ENCODE measurements at places on chromosomes 11 and 22.

DNA sequence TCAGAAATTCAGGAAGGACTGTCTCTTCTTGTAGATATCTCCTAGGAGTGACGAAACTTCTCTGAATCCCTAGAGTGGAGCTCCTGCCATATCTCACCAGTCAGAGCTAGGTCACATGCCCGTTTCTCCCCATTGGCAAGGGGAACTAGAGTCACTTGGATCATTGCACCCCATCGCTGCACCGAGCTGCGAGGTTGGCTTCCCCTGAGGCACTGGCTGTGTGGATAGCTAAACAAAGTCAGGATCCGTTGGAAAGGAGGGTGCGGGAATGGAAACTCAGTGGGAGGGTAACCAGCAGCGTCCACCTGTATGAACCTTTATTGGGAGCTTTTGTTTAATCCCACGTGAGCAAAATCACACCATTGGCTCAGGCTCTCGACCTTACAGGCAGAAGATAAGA, 283.8 kb downstream of the BRD1 start:
- DNase-seq, result no peak

DNA sequence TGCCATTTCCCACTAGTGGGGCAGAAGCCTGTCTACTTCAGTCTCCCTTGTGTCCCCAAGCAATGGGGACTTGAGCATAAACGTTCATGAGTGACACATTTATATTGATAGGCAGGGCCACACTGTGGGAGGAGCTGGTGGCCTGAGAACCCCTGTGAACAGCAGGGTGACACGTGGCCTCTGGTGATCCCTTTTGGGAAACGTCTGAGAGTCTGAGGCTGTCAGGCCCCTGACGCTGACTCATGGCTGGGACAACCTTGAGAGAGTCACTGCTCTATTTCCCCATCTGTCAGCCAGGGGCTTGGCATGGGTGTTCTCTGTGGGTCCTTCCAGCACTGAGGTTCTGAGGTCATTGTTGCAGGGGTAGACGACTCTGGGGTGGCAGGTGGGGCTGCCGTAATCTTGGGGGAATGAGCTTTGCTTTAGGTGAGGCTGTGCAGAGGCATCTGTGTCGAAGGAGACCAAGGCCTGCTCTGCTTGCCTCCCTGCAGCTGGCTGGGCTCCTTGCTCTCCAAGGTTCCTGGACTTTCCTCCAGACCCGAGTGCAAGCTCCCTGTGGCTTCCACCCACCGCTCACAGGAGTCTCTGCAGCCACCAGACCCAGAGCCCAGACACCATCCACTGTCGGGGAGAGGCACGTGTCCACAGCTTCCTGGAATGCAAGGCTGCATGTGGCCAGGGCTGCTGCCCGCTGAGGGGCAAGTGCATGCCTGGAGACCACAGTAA, 54.7 kb downstream of the SMIM38 start:
- no peak for DNase-seq

DNA sequence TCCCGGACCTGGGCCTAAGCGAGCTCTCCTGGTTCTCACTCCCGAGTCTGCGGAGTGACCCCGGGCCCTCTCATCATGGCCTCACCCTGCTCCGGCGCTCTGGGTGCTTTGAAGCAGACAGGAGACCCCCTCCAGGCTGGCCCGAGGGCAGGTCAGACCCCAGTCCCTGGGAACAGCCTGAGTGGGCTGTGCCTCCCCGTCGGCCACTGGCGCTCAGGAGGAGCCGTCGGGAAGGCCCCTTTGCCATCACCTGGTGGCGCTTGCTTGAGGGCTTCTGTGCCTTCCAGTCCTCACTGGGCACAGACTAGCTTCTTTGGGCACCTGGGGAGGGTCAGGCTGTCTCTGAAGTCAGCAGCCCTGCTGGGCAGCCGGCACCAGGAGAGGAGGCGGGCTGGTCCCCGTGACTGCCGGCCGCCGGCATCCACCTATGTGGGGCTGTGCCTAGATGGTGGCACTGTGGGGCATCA, 6.7 kb downstream of the BRSK2 start:
- no peak for DNase-seq

- DNase-seq, result no peak
Measured at GRCh38 chr11:70487756-70488155, 89.4 kb downstream of the CTTN start.

DNA sequence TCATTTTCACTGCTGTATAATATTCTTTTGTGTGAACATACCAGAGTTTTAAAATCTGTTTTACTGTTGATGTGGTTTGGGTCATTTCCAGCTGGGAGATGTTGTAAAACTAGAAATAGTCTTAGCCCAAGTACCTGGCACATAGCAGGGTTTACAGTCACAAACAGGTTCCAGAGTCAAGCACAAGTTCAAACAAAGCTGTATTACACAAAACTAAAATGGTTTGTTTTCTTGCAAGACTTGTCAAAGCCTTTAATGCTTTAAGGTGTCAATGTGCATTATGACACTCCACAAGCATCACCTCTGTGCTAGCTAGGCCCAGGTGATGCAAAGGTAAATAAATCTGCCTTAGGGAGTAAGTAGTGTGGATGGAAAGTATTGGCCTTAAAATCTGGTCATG, 379.1 kb downstream of the MN1 start:
- no peak for DNase-seq

DNA sequence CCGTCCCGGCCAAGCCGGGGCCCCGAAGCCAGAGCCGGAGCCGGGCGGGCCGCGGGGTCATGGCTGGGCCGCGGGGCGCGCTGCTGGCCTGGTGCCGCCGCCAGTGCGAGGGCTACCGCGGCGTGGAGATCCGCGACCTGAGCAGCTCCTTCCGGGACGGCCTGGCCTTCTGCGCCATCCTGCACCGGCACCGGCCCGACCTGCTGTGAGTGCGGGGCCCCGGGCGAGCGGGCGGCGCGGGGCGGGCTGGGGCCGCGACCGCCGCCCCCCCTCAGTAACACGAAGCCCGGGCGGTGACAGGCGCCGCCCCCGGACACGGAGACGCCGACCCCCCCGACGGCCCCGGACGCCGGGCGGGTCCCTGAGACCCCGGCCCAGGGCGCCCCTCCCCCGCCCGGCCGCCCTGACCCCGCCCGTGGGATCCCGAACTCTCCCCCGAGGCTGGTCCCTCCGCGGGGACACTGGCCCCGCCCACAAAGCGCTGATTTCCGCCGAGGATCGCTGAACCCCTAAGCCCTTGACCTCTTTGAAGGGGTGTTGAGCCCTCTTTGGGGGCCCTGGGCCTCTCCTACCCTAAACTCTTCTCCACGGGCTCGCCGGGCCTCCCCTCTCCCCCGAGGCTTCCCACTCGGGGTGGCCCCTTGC, 389 bp downstream of the MICALL1 start:
- no peak for DNase-seq

DNA sequence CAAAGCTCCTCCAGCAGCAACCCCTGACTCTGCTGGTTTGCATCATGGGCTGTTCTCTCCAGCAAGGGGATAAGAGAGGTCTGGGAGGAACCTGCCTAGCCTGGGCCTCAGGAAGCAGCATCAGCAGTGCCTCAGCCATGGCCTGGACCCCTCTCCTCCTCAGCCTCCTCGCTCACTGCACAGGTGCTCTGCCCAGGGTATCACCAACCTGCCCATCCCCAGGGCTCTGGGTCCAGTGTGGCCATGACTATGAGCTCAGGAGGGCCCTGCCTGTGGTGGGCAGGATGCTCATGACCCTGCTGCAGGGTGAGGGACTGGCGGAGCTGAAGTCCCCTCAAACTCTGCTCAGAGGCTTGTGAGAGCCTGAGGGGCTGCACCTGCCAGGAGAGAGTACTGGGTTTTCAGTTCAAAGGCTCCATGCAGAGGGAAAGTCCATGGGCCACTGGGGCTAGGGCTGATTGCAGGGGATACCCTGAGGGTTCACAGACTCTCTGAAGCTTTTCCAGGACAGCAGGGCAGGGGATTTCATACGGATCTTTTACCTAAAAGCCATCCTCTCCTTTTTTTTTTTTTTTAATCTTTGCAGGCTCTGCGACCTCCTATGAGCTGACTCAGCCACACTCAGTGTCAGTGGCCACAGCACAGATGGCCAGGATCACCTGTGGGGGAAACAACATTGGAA, 115.8 kb upstream of the IGLL5 start:
- no peak for DNase-seq

GRCh38 chr11:128708660-128709059, 14.8 kb downstream of the FLI1 start:
- peak; percentile 15 for DNase-seq

- no peak for DNase-seq
Measured at GRCh38 chr22:38832005-38832978, 11.5 kb downstream of the NPTXR start.

GRCh38 chr11:69220561-69221051, 64.9 kb downstream of the SMIM38 start:
- DNase-seq, result peak; percentile 22

GRCh38 chr11:125124618-125124992, 13.2 kb upstream of the TMEM218 start:
- no peak for DNase-seq

Data from right forelimb (tissue), 1 donor.